ENCODE measurements at places on chromosomes 7 and 10.

- no peak for DNase-seq
Measured at GRCh38 chr10:34010891-34011290, 676.4 kb upstream of the NRP1 start.

GRCh38 chr10:125093974-125094705, 66.2 kb downstream of the CTBP2 start:
- no peak for DNase-seq

GRCh38 chr7:76155938-76156337, 45.8 kb upstream of the SRRM3 start:
- peak; percentile 66 for DNase-seq

DNA sequence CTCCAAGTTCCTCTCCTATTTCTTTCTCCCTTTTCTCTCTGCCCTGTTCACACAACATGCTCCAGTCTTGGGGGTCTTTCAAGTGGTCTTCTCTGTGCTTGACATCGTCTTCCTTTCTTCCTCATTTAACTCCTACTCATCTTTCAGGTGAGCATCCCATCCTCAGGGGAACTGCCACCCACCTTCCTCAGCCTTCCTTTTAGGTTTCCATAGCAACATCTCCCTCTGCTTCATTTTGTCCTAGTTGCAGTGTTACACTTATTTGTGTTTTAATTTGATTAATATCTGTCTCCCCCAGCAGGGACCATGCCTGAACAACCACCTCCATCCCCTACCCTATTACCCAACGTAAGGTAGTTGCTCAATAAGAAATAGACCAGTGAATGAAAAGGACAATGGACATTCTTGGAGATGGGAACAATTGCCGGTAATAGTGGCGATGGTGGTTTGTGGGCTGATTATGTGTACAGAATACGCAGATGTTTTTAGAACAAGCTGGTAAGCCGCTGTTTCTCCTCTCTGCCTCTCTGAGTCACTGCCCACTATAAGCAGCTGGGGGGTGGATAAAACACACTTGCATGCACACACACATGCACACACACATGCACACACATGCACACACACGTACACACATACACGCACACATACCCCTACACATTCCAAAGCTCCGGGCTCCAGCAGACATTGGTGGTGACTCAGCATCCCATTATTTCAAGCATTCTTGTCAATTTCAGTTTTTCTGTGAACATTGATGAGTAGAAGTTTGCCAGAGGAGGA, 251.6 kb downstream of the GATA3 start:
- no peak for DNase-seq

- no peak for DNase-seq
Measured at GRCh38 chr7:114842551-114843065, 79.3 kb upstream of the MDFIC start.

- no peak for DNase-seq
Measured at GRCh38 chr10:91022390-91022789, 101.5 kb upstream of the ANKRD1 start.

- DNase-seq, result no peak
Measured at GRCh38 chr7:48710995-48711394, 213.4 kb upstream of the CDC14C start.

GRCh38 chr7:100515072-100515532, 23.9 kb upstream of the AGFG2 start:
- no peak for DNase-seq

- DNase-seq, result no peak
Measured at GRCh38 chr7:5217851-5218331, 27.9 kb downstream of the WIPI2 start.

DNA sequence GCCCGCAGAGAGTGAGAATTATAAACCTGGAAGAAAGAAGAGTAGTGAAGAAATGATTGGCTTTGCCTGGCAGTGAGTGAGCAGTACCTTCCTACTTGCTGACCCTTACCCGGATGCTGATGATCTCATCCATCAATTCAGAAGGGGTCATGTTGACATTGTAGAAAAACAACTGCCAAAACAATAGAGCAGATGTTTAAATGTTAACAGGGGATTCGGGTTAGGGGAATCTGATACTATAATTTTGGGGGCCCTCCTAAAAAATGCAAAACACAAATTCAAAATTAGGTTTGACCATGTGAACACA, 78.1 kb downstream of the MYOF start:
- DNase-seq, result no peak

GRCh38 chr7:149772241-149772955, 990 bp downstream of the ZNF467 start:
- DNase-seq, result no peak

DNA sequence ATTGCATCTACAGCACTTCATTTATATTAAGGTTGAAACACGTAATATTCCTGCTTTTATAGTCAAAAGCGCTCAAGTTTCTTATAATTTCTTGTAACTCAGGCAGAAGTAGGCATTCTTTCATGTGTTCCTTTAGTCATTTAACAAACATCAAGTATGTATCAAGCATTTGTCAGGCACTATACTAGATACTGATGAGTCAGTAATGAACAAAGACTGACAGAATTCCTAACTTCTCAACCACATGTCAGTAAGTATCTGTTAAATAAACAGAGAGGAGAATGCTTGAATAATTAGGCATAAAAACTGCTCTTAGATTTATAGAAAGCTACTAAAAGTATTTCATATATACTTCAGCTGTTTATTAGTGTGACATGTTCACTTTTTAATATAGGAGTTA, 9.9 kb downstream of the CRPPA start:
- DNase-seq, result no peak

DNA sequence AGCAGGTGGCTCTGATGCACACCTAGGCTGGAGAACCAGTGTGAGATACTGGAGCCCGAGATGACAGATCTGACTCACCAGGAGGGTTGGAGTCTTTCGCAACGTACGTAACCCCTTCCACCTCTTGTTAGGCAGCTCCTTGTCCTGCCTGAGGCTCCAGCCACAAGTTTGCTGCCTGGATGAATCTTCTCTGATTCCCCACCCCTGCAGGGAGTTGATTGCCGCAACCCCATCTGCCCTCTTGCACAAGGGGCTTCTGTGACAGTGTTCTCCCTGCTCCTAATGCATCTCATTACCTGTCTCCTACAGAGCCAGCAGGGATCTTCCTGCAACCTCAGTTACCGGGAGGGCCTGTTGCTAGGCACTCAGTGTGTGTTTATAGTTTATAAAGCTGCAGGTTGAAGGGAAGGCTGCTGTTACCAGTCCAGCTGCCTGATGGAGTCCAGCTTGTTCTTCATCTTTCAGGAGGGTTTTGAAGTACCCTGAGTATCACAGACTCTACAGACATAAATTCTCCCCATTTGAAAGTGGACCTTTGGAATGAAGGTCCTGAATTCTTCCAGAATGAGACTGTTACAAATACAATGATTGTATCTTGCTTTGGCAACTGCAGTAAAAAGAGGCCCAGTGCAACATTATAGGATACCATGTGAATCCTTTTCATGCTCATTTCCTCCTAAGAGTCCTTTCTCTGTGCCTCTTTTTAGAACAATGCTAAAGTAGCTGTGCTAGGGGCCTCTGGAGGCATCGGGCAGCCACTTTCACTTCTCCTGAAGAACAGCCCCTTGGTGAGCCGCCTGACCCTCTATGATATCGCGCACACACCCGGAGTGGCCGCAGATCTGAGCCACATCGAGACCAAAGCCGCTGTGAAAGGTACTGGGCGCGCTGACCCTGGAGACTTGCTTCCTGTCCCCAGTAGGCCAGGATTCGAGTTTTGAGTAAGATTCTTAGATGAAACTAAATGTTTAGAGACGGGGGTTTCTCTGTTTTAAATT, 6.5 kb downstream of the MDH2 start:
- no peak for DNase-seq

- no peak for DNase-seq
Measured at GRCh38 chr10:53358536-53358935, 586.0 kb upstream of the MBL2 start.

- no peak for DNase-seq
Measured at GRCh38 chr10:88866454-88866853, 13.6 kb upstream of the STAMBPL1 start.

DNA sequence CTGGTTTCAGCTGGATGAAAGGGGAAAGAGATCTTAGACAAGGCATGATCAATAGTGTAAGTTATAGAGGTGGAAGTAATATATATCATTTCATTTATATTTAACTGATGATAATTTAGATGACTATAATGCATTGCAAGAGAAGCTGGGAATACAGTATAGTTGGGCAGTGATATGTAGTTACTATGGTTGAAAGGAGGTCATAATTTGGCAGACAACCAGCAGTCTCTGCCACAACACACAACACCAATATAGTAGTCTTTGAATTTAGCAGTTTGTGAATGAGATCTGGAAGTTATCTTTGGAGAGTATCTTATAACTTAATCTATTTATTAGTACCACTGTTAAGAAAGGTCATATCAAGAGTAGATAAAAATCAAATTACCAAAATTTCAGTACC, 39.9 kb downstream of the TAX1BP1 start:
- DNase-seq, result no peak

DNA sequence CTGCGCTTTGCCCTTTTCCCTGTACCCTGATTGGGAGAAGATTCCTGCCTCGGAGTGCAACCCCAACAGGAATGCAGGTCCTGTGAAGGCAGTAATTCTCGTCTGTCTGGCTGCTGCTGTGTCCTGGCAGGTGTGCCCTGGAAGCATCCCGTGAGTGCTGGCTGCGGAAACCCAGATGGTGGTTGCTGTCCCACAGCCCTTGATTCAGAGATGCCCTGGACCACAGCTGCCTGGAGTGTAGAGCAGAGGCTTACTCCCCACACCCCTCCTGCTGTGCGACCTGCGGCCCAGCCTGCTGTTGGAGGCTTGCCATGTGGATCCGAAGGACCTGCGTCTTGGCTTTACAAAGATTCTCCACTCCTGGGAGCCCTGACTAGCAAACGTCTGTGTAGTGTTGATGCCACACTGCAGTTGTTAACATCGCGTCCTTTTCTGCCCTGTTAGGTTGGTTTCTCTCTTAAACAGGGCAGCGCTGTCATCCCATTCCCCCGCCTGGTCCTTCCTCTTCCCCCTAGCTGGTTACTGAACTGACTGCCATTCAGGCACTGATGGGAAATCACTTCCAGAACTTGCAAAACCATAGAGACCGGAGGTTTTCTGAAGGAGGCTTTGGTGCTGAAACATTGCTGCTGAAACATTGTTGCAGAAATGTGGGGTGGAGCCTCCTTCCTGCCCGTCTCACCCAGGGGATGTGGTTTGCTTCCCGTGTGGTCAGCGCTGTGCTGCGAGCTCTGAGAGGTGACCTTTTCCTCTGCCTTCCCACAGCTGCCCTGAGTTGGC, 53.3 kb downstream of the DNAJB6 start:
- DNase-seq, result peak; percentile 48

- DNase-seq, result no peak
Measured at GRCh38 chr7:66265566-66265965, 60.4 kb downstream of the TPST1 start.

GRCh38 chr10:109899356-109900331, 23.7 kb downstream of the XPNPEP1 start:
- no peak for DNase-seq

GRCh38 chr10:126252884-126253610, 135.2 kb downstream of the ADAM12 start:
- DNase-seq, result no peak

- DNase-seq, result no peak
Measured at GRCh38 chr7:13093160-13093559, 405.7 kb downstream of the ARL4A start.

- no peak for DNase-seq
Measured at GRCh38 chr10:48599830-48600134, 5.1 kb downstream of the ARHGAP22 start.

DNA sequence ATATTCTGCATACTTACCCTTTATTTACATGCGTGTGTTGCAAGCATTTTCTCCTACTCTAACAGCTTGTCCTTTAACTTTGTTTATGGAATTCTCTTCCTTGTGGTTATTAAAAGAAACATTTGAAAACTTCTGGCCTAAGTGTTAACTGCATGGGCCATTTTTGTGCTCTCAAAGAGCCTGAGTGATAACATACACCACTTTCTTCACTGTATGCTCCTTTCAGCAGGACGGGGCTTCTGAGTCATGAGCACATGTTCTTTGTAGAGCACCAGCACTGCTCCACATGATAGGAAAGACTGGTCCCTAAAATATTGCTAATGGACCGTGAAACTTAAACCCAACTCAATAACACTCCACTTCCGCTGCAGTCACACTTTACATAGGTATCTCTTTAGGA, 1093.6 kb upstream of the GHITM start:
- DNase-seq, result no peak

- DNase-seq, result no peak
Measured at GRCh38 chr7:107394276-107394675, 75.6 kb upstream of the GPR22 start.

DNA sequence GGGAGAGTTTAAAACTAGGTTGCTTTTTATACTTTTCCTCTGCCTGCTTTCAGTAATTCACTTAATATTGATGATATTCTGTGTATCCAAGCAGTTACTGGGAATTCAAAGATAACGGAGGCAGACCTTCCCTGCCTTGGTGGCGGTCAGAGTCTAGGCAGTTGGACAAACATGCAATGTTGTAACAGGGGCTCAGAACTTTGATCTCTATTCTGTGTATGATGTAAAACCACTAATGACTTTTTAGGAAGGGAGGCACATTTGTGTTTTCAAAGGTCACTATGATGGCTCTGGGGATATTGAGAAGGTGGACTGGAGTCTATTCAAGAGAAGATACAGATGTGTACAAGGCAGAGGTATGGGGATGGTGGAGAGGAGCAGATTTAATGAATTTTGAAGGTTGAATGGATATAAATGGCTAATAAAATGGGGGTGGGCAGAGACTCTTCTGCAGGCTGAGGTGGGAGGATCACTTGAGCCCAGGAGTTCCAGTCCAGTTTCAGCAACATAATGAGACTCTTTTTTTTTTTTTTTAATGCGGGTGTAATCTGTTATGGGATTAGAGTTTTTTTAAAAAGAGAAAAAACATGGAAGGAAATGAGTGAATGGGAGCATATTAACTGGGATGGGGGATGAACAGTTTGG, 5.7 kb upstream of the PON2 start:
- DNase-seq, result no peak

DNA sequence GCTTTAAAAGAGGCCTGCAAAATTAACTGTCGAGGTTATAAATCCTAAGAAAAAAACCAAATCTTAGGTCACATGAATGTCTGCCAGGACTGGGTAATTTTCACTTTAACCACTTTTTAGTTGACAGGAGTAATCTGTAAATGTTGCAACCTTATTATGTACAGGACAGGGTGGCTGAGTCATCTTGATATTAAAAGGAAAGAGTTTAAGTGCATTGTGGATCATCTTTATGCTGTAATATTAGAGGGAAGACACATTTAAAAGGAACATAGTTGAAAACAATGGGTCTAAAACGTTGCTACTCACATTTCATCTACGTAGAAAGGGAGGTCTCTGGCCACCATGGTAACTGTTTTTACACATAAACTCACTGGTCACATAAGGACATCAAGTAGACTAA, 115.5 kb downstream of the LSMEM1 start:
- DNase-seq, result no peak
